Stimulated activated naive CD8-positive, alpha-beta T cell treated with anti-CD3 and anti-CD28 coated beads, Interleukin-15, amount 100 ng/mL, for 72 hours (primary cell): ENCODE measurements at places on chromosomes 7 and 10.
A peak's percentile ranks its signal among the peaks of the same experiment; 100 is the strongest.

DNA sequence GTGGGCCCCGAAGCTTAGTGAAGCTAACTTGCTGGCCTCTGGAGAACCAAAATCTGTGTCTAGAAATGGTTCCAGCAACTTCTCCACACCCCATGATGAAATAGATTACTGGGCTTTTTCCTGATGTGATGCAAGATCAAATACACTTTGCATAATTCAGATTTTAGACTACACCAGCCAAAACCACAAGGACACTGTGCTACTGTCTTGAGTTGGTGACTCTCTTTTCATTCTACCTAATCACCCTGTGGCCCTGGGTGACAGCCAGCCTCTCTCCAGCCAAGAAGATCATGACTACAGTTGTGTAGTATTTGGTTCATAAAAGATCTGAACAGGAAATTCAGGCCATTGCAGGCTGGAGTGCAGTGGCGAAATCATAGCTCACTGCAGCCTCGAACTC, 22.2 kb downstream of the AZGP1 start:
- DNase-seq: peak; percentile 47

- DNase-seq: peak; percentile 58
These were observed 157.2 kb upstream of the ZNF92 start for GRCh38 chr7:65216469-65216868.

DNA sequence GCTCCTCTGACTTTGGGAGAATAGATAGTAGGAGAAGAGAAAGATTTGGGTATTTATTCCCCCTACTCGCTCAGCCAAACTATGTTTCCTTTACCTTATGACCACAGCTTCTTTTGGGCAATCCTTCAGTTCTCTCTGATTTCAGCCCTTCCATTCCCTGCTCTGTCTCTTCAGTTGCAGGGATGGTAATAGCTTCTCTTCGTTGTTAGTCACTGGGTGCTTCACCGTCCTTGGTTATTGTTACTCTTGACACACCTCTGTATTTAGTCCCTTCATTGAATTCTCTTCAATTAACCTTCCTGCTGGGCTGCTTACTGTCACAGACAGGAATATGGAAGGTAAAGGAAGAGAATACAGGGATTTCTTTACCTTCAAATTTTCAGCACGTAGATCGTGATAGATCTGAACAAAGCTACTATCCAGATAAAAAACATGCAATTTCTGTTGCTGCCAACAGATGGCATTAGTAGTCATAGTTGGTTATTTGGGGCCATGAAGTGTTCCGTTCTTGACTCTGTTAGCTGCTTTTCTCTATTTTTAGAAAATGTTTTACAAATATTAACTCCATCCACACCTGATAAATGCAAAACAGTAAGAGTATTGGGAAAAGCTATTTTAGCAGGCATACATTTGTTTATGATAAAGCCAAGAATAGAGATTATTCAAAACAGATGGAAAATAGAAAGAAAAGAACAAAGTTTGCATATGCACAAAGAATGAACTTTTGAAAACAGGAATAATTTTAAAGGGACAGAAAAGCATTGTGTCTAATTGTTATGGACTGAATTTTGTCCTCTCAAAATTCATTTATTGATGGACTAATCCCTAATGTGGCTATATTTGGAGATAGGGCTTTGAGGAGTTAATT, 14.0 kb upstream of the PTTG1IP2 start:
- peak; percentile 8 for DNase-seq

DNA sequence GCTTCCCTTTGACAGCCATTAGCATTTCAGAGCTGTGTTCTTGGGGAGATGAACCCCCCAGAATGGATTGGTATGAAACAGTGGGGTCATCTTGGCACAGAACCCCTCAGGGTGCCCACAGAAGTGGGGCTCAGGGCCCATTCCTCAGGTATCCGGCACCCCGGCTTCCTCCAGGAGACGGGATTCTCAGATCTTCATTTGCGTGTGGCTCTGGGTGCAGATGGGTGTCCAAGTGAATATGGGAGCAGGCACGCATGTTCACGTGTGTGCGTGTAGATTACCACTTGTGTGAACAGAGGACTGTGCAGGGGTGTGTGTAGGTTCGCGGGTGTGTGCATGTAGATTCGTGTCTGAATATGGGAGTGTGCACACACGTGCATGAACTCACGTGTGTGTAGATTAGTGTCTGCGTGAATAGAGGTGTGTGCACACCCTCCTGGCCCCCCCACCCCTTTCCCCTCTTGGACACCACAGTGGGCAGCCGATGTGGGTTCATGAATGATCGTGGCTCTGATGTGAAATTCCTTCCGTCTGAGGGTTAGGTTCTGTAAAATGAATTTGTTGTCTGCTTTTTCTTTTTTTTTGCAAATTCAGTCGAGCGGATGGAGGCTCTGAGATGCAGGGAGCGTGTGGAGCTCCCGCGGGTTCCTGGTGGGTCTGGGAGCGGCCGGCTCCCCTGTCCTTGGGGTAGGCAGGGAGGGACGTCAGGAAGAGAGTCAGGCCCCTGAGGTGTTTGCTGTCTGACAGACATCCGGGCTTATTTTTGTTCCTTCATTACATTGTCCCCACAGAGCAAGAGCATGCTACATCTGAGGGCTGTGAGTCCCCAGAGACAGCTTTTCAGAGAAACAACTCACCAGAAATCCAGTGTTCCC, 7.4 kb downstream of the ELFN1 start:
- DNase-seq: peak; percentile 1

DNA sequence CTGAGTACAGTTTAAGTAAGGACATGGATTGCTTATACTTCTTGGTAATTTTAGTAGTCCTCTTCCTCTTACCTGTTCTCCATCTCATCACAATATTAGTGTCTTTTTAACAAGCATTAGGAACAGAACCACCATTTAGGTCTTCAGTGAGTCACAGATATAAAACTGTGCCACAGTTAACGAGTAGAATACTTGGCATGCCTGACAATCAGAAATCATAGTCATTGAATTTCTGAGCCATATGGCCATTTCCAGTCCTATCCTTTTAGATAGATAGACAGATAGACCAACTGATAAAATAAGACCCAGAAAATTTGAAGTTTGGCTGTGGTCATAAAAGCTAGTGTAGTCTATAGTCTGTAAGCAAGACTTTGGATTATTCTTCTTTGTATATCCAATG, 71.1 kb downstream of the GBF1 start:
- no peak for DNase-seq

DNA sequence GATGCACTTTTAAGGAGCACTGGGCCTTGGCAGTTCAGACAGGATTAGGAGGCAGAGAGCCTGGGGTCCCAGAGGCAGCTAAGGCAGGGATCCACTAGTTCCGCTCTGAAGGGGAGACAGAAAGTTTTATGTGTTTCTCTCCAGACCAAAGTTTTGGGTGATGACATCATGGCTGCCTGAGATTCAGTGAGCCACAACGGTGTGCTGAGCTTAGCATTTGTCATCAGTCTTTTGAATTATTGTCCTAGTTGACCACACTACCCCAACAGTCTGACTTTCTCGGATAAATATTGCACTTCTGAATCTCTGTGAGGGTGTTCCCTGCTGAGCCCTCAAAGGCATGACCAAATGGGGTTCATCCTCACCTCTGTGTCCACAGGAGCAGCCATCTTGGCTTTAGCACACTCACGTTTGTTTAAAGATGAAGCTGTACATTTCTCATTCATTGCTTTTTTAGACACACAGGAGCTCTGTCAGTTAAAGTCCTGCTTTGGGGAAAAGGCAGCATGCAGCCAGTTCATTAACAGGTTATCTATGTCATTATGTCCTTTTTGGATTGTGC, 297.7 kb upstream of the LRGUK start:
- no peak for DNase-seq

GRCh38 chr7:45146531-45147379, 10.8 kb upstream of the RAMP3 start:
- DNase-seq: no peak

DNA sequence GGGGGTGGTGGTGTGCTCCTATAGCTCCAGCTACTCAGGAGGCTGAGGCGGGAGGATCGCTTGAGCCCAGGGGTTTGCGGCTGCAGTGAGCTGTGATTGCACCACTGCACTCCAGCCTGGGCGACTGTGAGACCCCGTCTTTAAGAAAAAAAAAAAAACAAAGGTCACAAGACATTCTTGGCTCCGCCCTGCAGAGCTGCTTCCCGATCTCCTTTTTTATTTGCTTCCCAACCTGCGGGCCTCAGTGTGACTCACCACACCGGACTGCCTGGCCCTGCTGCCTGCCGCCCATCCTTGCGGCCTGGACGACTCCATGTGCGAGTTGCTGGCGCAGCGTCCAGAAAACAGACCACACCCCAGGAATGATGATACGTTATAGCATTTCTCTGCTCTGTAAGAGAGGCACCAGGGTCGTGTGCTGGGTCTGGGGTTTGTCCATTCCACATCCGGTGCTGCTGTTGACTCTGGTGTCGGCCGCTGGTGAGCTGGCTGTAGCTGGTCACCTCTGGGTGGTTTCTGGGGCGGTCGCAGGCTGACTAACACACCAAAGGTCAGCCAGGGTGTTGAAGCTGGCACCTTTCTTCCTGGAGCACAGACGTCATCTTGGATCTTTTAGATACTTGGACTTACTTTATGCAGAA, 123.6 kb downstream of the TCF7L2 start:
- DNase-seq: no peak

DNA sequence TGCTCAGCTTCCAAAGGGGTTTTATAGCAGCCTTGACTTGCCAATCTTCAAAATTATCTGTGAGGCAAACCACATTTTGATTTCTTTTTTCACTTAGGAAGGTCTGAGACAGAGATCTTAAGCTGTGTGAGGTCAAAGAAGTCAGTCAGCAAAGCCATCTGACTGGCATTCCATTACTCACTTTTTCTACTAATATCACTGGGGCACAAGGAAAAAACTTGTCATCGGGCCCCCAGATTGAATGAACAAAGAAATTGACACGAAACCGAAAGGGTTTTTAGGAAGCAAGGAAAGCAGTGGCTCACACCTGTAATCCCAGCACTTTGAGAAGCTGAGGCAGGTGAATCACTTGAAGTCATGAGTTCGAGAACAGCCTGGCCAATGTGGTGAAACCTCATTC, 78.5 kb upstream of the FRMD4A start:
- DNase-seq: peak; percentile 54
